ENCODE measurements at places on chromosomes 1 and 21.

DNA sequence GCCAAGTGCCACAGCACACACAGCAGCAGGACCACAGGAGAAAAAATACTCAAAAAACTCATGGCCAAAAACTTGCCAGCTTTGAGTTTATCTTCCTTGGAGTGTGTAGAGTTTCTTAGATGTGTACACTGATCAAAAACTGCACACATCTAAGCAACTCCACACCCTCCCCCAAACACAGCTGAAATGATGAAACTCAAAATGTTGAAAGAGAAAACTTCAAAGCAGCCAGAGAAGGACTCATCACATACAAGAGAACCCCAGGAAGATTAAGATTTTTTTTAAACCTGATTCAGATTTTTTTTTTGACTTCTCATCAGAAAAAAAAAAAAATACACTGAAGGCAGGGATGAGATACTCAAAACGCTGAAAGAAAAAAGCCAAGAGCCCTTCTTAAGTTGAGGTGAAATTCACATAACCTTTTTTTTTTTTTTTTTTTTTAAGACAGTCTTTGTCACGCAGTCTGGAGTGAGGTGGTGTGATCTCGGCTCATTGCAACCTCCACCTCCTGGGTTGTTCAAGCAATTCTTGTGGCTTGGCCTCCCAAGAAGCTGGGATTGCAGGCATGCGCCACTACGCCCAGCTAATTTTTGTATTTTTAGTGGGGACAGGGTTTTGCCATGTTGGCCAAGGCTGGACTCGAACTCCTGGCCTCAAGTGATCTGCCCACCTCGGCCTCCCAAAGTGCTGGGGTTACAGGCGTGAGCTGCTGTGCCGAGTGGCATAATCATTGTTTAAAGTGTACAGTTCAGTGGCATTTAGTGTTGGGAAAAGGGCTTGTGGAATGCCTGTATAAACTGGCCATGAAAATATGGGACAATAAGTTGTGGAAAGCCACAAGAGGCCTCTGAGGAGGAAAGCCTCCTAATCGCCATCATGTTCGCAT, 20.9 kb upstream of the PDXK start:
- DNase-seq, result no peak

DNA sequence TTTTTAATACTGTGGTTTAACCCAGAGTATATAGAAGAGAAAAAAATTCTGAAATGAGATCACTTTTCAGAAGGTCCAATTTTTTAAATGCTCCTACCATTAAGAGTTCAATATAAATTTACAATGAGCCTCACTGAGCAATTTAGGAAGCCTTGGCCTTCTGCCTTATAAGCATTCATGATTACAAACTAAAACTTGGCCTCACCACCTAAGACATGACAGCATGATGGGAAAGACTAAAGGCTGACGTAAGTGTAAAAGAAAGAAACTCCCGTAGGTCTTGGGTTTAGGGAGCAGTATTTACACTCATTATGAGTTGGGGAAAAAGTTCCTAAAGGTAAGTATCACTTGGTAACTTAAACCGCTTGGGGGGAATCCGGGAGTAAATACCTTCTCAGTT, 70.7 kb upstream of the ESRRG start:
- DNase-seq, result no peak

DNA sequence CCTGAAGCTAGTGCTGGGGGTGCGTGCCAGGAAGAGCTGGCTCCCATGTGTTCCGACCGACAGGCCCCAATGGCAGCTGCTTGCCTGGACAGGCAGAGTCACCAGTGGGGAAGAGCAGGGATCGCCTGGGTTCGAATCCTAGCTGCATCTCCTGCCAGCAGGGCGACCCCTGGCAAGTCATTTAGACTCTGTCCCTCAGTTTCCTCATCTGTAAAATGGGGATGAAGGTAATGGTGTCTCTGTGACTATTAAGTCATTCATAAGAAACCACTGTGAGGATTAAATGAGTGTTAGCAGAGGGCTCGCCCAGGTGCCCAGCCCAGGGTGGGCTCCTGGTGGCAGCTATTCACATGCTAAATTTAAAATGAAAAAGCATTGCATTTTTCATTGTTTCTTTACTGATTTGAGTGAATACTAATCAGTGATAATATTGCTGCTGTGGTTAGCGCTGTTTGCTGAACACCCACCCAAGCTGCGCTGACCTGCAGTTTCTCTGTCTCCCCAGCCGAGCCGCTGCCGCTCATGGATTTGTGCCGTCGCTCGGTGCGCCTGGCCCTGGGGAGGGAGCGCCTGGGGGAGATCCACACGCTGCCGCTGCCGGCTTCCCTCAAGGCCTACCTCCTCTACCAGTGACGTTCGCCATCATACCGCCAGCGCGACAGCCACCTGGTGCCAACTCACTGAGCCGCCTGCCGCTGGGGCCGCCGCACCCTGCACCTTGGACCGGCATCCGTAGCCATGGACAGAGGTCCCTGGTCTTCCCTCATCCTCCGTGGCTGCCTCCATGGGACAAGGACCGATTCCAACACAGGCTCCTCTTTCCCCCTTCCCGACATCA, 74.5 kb downstream of the SPSB1 start:
- no peak for DNase-seq

GRCh38 chr1:15033264-15033663, 120.3 kb upstream of the TMEM51 start:
- no peak for DNase-seq

GRCh38 chr1:32052887-32053286, 19.9 kb upstream of the TMEM39B start:
- DNase-seq, result no peak

DNA sequence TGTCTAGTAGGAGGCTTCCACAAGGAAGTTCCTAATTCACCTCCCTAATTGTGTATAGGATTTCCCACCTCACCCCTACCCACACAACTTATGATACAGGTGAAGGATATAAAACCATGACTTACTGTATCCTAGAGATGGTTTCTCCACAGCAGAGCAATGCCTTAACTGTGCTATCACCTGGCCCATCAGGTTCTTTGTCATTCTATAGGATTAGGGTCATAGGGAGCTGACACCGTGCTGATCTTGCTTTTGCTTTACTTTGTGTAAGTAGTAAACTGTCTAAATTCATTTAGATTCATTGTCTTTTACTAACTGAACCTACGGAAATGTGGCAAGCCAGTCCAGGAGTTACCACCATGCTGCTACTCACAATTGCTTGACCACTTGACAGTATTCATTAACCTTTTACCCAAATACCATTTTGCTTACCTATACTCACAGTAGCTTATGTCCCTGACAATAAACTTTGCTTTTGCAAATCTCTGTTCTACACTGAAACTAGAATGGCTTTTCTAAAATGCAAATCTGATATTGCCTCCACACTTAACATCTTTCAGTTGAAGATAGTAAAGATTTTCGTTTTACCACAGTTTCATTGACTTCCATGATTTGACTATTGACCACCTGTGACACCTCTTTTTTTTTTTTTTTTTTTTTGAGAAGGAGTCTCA, 147.6 kb downstream of the IFI44 start:
- DNase-seq, result no peak

GRCh38 chr1:230715510-230715909, 1.6 kb upstream of the AGT start:
- no peak for DNase-seq

DNA sequence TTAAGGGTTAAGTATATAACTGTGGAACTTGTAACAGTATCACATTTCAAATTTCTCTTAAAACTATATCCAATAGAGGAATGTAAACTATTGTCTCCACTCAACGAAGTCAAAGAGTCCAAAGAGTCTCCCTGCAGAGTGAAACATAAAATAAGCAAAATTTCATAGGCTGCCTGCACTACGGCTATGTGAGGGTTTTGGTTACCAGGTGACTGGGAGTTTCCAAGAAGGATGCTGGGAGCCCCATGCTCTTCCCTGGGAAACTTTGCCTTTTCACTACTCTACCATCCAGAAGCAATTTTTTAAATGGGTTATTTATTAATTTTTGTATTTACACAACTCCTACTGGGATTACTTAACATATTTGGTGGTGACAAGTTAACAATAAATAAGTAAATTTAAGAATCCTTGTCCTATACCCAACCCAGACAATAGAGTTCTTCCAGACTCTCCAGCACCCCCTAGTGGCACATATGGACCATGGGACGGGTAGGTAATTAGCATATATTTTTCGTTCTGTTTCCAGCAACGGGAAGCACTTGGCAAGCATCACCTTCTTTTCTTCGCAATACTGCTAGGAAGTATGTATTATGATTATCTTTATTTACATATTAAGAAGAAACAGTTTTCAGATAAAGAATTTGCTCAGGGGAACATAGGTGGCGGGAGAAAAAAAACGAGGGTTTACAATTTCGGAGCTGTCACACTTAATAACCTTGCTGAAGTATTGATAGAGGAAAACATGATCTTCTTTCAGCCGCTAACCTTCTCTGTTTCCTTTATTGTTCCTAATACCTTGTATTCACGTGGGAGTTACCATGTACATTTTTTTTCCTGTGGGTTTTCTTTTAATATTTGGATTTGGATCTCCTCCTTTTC, 3.5 kb downstream of the FMO2 start:
- DNase-seq, result peak; percentile 81

DNA sequence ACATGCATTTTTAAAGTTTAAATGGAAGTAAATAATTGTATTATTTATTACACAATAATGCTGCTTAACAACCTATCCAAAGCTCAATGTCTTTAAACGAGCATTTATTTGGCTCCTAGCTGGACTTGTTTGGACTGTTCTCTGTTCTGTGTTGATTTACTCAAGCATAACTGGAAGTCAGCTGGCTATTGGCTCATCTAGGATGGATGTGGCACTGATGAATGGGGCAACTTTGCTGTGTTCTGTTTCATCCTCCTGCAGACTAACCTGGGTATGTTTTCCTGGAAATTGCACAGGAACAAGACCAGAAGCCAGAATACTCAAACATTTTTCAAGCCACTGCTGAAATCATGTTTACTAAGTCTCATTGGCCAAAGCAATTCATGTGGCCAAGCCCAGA, 70.8 kb upstream of the HSD17B7 start:
- no peak for DNase-seq

GRCh38 chr1:36157973-36158826, 2.2 kb downstream of the MAP7D1 start:
- DNase-seq, result no peak

DNA sequence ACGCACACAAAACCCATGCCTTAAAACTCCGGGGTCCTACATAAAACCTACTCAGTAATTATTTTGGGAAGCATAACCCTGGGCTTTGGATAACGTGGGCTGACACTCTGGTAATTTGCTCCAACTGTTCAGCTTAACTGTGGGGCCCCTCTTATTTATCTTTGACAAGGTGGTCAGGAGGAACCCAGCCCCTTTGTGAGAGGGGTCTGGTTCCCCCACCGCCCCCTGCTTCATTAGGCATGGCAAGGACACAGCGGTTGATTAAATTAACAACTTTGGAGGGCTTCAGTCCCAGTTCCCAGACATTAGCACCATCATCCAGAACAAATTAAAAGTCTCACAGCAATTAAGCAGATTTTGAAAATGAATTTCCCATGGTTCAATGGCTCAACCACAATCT, 14.7 kb downstream of the WLS start:
- no peak for DNase-seq

GRCh38 chr21:45404730-45405270, at the start of gene COL18A1:
COL18A1 (plus strand) TSS chr21:45405165; CDS start chr21:45405231, 66 bp downstream.
- DNase-seq, result peak; percentile 69

- peak; percentile 77 for DNase-seq
Observed at GRCh38 chr1:32963746-32964460, 706 bp downstream of the RNF19B start.

- no peak for DNase-seq
Observed at GRCh38 chr1:64172458-64172983, 30.9 kb upstream of the UBE2U start.

- no peak for DNase-seq
Observed at GRCh38 chr1:192601567-192601966, 26.0 kb downstream of the RGS1 start.

- DNase-seq, result peak; percentile 96
Observed at GRCh38 chr1:11099310-11100148, at the start of gene EXOSC10. EXOSC10 (minus strand) TSS chr1:11099869; CDS start chr1:11099831, 38 bp downstream.

DNA sequence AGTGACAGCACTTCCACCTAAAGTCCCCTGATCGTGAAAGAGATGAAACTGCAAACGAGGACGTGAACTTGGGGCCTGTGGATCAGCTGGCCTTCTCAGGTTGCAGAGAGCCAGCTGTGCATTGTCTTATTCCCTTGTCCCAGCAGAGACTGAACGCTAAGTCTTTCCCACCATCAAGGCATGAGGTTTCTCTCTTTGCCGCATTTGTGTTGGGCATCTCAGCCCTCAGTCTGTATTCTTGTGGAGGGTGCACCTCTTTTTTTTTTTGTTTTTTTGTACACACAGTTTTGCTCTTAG, 71.4 kb downstream of the KIF26B start:
- no peak for DNase-seq

DNA sequence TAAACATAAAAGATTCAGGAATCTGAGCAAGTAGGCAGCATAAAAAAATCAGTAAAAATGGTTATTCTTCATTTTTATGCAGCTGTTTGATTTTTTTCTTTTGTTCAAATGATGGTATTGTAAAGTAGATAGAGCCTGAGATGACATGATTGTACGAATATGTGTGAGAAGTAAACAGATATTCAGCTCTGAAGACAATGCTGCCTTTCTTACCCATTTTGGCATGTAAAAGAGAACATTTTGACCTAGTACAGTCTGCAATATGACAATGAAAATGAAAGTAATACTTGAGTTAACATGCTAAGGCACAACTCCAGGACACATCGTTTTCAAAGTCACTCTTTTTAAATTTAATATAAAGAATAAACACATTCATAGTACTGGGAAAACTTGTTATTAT, 95.7 kb upstream of the NCAM2 start:
- no peak for DNase-seq

DNA sequence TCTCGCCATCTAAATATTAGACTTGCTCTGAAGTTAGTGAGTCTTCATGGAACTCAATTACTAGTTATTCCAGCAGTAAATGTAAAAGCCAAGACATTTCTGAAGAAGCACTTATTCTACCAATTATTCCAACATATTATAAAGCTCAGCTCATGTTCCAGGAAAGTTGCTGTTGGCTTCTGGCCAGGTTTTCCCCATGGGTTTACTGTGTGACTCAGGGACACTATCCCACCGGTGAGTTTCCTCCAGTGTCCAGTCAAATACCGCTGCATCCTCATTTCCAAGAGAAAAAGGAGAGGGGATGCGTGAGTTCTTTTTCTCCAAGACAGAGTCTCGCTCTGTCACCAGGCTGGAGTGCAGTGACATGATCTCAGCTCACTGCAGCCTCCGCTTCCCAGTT, 9.2 kb upstream of the HHIPL2 start:
- DNase-seq, result no peak

DNA sequence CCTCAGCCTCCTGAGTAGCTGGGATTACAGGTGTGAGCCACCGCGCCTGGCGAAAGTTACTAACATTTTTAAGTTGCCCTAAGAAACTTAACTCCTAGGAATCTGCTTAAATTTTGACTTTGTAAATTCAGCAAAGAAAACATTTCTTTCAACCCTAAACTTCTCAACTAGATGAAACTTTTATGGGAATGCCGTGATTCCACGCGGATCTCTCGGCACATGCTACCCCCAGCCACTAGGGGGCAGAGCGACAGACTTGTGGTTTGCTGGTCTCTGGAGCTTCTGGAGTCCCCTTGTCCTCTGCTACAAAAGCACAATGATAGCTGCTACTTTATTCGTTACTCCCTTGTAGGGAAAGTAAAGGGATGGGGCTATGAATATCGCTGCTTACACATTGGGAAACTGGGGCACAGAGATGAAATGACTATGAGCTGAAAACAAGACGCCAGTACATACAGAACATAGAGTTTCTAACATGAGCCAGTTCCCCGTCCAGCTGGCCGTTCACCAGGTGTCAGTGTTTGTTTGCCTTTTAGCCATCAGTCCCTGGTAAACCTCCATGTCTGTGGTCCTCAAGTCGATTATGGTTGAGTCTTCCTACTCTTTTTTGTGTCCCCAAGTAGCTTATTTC, 114.7 kb downstream of the PBX1 start:
- no peak for DNase-seq

Measured in hematopoietic multipotent progenitor cell treated with erythropoietin and hydrocortisone succinate and interleukin-3 and kit ligand, for 4 days (in vitro differentiated cells).